ENCODE measurements at places on chromosomes 6 and 20. TPM values are rescaled to one million over a fixed set of nuclear protein-coding genes. Genes with fewer than 3 reads are reported as not detected.
A peak's percentile ranks its signal among the peaks of the same experiment; 100 is the strongest.

LAMA2 gene
- total RNA-seq: 4.3 TPM

C20orf204 gene
- total RNA-seq: 0.89 TPM

ARMH2 gene
- not detected for total RNA-seq

CCN6 gene
- total RNA-seq: not detected

NKAPL gene
- total RNA-seq: not detected

C20orf173 gene
- total RNA-seq: not detected

HLA-DQA2 gene
- total RNA-seq: not detected

TCP1 gene
- total RNA-seq: 430 TPM

DNA sequence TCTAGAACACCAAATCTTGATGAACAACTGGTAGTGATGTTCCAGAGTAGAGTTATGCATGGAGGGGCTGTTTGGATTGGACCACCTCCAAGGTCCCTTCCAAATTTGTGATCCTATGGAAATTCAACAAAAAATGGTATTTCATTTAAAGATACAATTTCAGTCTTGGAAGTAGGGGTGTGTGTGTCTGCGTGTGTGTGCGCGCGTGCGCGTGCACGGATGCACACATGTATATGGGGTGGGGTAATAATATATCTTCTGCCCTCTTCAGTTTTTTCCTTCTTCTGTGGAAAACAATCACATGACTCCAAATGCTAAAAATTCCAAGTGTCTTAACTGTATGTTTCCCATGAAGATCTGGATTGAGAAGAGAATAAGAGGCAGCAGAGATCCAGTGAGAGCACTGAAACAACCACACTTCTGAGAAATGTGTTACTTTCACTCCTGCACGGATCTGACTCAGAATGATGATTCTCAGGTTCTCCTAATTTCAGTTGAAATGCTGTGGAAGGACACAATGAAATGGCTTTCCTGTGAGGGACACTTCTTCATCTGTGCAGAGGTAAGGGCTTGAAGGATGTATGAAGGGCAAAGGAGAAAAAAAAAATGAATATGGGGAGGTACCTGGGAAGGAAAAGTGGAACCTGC, 10.6 kb upstream of the IL17F start:
- DNase-seq: no peak

DNA sequence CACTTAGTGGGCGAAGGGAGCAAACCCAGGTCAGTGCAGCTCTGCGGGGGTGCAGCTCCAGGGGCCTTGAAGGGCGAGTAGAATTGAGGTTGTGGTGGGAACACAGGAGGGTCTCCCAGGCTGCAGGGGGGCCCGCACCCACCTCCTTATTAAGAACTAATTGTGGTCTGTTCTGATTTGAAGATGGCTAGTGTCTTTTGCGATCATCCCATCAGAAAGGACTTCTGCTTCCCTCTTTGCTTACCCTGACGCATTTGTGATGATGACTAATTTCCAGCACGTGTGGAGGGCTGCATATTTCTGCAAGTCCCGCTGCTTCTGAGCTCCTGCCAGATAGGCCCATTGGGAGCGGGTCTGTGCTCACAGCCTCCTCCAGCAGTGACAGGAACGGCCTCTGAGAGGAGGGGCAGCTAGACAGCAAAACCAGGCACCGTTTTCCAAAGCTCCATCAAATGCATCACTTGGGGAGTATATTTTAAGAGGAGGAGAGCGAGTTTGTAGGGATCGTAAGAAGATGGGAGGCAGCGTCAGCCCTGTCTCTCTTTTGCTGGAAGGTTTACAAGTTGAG, 268.9 kb downstream of the CDH4 start:
- peak; percentile 82 for DNase-seq

GRCh38 chr6:88780714-88781389, 182.6 kb downstream of the RNGTT start:
- peak; percentile 55 for DNase-seq

- peak; percentile 1 for DNase-seq
These were observed 114.3 kb downstream of the GJA1 start for GRCh38 chr6:121549736-121550135.

DNA sequence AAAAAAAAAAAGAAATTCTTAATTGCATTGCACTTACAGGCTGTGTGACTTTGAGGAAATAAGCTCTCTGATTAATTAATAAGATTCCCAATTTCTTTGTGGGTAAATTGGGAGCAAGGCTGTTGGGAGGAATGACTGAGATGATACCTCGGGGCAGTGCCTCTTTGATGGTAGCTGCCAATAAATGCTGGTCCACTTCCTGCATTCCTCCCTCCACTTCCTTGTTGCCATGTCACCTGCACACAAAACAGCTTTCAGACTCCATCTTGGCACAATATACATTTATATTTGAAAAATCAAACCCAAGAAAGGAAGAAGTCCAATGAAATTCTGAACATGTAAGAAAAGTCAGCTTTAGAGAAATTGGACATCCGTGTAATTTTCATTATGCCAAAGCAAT, 45.1 kb downstream of the MTHFD1L start:
- no peak for DNase-seq

DNA sequence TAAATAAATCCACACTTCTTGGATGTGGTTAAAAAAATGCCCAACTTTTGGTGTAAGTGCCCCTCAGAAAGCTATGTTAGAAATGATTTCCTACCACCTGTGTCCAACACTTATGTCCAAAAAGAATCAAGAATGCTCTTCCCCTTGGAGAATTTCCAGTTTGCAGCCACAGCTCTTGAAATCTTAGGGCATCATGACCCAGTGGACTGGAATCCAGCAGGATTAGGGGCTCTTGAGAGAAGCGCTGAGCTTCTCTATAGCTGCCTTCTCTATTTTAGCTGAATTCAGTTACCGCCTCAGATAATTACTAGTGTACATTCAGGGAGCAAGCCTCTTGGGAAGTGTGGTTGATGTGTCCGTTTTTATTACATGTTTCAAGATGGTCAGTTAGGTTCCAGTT, 2.5 kb downstream of the PHACTR1 start:
- DNase-seq: no peak

GRCh38 chr6:165804331-165805066, 141.5 kb upstream of the PDE10A start:
- no peak for DNase-seq

DNA sequence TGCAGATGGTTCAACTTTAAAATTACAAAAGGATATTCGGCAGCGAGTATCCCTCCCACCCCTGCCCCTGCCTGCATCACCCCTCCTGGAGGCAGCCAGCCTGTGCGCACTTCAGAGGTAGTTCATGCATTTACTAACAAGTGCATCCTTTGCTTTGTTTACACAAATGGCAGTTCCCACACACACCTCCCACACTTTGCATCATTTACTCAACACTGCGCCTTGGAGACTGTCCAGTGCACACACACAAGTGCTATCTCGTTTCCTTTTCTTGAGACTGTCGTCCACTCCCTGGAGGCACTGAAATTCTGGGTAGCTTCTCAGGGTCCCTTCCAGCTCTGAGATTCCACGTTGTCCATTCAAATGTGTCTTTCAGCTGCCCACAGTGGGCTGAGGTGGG, 53.1 kb upstream of the VSX1 start:
- DNase-seq: no peak

GRCh38 chr6:8166156-8166555, 63.8 kb upstream of the EEF1E1 start:
- no peak for DNase-seq

Data from A172 (cell line).